ENCODE measurements at places on chromosomes 5 and 9. TPM values are rescaled to one million over a fixed set of nuclear protein-coding genes. Genes with fewer than 3 reads are reported as not detected.
A peak's percentile ranks its signal among the peaks of the same experiment; 100 is the strongest.

GRCh38 chr5:146205499-146206202 is 2.2 kb downstream of the RBM27 start:
- H3K4me1 ChIP-seq: peaks cover 8% of the 10 kb centered on the region
- H3K36me3 ChIP-seq: no peaks in the 10 kb centered on the region
- H3K27me3 ChIP-seq: no peaks in the 10 kb centered on the region
- H3K27ac ChIP-seq: peak overlapping the region; percentile 58

DNA sequence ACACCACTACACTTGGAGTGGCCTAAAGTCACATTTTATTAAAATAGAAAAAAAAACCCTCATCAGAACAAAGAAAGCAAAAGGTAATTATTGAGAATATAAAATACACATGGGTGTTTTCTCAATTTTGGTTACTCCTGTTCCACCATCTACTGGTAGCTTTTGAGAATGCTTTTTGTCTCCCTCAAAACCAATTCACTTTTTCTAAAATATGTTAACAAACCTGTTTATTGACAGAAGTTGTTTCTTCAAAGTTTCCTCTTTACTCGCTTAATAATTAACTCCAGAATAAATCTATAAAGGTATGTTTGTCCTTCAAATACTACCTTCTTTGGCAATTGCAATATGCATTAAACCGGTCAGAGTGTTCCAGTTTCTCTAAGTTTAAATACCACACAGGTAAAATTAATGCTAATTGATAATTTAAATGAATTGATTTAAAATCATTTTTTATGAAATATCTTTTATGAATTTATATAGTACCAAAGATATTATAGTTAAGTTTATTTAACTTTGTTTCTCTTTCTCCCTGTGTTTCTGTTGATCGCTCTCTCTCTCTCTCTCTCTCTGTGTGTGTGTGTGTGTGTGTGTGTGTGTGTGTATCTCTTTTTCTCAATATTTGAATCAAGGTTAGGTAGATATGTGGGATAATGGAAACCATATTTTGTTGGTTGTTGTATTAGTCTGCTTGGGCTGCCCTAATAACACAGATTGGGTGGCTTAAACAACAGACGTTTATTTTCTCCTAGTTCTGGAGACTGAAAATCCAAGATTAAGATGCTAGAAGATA is 487.4 kb downstream of the PRDM9 start:
- DNase-seq: no peak
- no peaks in the 10 kb centered on the region for H3K36me3 ChIP-seq
- no peak overlapping the region for H3K4me3 ChIP-seq
- H3K27me3 ChIP-seq: no peaks in the 10 kb centered on the region

DNA sequence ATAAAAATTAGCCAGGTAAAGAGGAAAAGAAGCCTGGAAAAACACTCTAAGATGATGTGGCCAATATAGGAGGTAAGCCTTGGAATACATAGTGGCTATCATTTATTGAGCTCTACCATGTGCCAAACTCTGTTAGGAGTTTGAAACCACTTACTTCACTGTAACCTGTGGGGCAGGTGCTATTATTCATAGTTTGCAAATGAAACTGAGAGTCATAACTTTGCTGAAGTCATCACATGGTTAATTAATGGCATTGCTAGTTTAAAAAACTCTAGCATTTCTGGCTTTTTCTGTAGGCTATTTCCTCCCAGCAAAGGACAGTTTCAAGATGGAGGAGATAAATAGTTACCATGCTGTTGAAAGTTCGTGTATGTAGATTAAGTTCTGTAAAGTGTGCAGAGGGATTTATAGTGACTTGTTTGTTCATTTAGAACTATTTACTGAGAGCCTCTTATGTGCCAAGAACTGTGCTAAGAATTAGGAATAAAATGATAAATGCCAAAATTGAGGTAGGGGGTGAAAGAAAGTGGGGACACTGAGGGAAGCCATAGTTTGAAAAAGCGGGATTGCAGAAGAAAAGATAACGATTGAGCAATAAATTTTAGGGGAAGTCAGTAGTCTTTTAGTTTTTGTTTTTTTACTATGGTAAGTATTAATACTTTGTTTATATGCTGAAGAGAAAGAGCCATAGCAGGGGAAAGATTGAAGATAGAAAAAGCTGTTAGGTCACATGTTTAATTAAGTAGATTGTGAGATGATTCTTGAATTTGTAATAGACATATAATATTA is 57.2 kb downstream of the WDR70 start:
- H3K36me3 ChIP-seq: no peaks in the 10 kb centered on the region
- no peaks in the 10 kb centered on the region for H3K27me3 ChIP-seq
- H3K27ac ChIP-seq: no peak overlapping the region
- H3K4me1 ChIP-seq: no peaks in the 10 kb centered on the region

DNA sequence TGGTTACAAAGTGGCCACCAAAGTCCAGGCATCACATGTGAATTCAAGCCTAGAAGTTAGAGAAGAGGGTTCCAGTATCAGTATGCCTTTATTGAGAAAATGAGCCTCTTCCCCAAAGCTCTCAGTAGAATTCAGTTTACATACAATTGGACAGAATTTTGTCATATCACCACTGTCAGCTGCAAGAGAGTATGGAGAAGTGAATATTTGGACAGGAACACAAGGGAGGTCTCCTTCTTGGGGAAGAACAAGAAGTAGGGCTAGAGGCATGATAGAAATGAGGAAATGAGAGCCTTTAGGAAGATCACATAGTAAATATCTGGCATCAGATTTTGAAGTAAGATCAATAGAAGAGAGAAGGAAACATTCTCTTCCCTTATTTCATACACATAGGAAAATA is 27.8 kb upstream of the VLDLR start:
- no peaks in the 10 kb centered on the region for H3K27me3 ChIP-seq
- DNase-seq: no peak
- H3K27ac ChIP-seq: no peak overlapping the region
- no peaks in the 10 kb centered on the region for H3K4me1 ChIP-seq
- H3K36me3 ChIP-seq: no peaks in the 10 kb centered on the region
- no peak overlapping the region for H3K4me3 ChIP-seq

GRCh38 chr9:86246752-86247161 is 12.7 kb downstream of the C9orf153 start:
- DNase-seq: peak; percentile 80
- no peaks in the 10 kb centered on the region for H3K27me3 ChIP-seq
- no peaks in the 10 kb centered on the region for H3K4me1 ChIP-seq
- no peak overlapping the region for H3K27ac ChIP-seq
- H3K36me3 ChIP-seq: no peaks in the 10 kb centered on the region

GRCh38 chr9:81559709-81560108 is 129.6 kb downstream of the TLE1 start:
- H3K27me3 ChIP-seq: no peaks in the 10 kb centered on the region
- H3K4me1 ChIP-seq: no peaks in the 10 kb centered on the region
- no peaks in the 10 kb centered on the region for H3K36me3 ChIP-seq
- H3K27ac ChIP-seq: no peak overlapping the region

GRCh38 chr9:109143881-109144562 is 23.0 kb downstream of the FRRS1L start:
- H3K27ac ChIP-seq: no peak overlapping the region
- peak; percentile 23 for DNase-seq
- H3K36me3 ChIP-seq: no peaks in the 10 kb centered on the region
- H3K4me3 ChIP-seq: no peak overlapping the region
- H3K4me1 ChIP-seq: no peaks in the 10 kb centered on the region

DNA sequence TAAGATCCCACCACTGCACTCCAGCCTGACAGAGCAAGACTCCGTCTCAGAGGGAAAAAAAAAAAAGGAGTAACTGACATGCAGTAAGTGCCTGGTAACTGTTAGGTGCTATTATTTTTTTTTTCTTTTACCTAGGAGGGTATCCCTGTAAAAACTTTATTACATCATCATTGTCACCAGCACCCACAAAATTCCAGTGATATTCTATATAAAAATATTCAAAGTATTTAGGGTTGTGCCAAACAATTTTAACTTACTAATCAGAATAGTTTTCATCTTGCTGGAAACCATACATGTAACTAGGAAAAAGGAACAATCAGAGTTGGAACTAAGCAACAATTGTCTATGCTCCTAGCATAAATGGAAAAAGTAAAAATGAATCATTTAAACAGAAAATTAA is 112.4 kb downstream of the SSBP2 start:
- no peak overlapping the region for H3K4me3 ChIP-seq
- H3K4me1 ChIP-seq: peaks cover 2% of the 10 kb centered on the region
- no peaks in the 10 kb centered on the region for H3K27me3 ChIP-seq
- no peak for DNase-seq

- no peak overlapping the region for H3K27ac ChIP-seq
- DNase-seq: no peak
- no peak overlapping the region for H3K4me3 ChIP-seq
Measured at GRCh38 chr5:81408496-81408895, 14.6 kb upstream of the ACOT12 start.

DNA sequence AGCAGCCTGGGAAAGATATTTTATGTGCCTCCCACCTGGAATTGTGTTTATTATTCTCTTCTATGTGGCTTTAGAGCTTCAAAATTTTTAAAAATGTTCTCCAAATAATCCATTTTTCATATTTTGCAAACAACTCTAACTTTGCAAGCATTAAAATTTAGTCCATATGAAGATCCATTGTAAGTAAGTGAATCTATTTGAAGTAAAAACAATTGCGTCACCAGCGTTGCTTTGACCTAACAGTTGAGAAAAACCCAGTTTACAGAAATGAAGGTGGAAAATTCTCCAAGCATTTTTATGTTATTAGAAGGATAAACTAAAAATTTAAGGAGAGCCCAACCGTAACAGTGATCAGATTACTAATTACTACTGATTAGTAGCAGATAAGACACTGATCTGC is 38.9 kb upstream of the TLX3 start:
- no peak for DNase-seq
- H3K36me3 ChIP-seq: no peaks in the 10 kb centered on the region
- no peak overlapping the region for H3K27ac ChIP-seq
- no peaks in the 10 kb centered on the region for H3K27me3 ChIP-seq
- H3K4me3 ChIP-seq: no peak overlapping the region

DNA sequence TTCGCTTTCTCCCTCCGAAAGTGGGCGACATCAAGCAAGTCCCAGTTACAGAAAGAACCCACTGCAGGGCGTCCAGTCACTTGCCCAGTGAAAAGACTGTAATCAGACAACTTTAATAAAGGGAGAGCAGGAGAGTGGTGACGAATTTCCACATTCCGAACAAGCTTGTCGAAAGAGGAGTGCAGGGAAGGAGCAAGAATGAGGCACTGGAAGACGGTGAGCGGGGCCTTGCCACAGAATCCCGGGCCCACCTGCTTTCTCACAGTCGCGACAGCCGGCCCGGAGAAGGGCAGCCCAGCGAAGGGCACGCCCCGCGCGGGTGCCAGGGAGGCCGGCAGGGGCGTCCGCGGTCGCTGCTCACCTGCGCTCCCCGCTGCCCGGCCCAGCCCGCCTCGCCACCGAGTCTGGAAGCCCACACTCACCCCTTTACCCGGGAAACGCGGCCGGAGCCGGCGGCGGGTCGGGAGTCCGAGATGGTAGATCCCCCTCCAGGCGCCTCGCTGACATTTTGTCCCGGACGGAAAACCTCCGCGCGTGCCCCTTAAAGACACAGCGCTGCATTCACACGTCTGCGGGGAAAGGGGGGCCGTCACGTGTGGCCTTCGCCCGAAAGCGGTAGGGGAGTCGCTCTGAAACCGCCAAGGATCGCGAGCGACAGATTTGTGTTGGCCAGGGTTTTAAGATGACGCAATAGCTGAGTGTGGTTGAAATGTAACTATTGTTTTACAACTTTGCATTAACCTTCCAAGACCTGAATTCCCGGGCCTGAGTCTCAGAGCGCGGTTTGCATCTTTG is at the start of gene ZBED3:
TSS of gene ZBED3 (minus strand) at position 597 of the 795 bp plus-strand sequence. CDS start 9,407 bp downstream, outside the sequence.
- 0 out of 2 replicates have a peak, but pooled peaks cover 3% of the 10 kb centered on the region for H3K4me1 ChIP-seq
- H3K27ac ChIP-seq: peak within 1 kb of the TSS; percentile 62
- H3K27me3 ChIP-seq: no peaks in the 10 kb centered on the region
- H3K4me3 ChIP-seq: peak within 1 kb of the TSS; percentile 75
- no peaks in the 10 kb centered on the region for H3K36me3 ChIP-seq

DNA sequence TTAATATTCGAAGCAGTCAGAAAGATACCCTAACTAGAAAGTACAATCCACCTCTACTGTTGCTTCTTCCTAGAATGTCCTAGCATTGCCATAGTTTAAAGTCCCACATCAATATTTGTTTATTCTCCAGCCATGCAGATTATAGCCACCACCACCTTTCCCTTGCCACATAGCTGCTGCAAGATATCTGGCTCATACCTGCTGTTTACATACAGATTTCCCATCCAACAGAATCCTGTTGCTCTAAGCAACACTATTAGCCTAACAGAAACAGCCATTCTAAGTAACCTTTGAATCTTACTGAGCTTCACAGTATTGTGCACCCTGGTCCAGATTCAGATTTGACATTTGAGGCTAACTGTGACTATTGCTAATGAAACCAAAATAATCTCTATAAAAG is 45.6 kb downstream of the GNAQ start:
- no peaks in the 10 kb centered on the region for H3K36me3 ChIP-seq
- H3K4me3 ChIP-seq: no peak overlapping the region
- H3K27me3 ChIP-seq: no peaks in the 10 kb centered on the region
- no peaks in the 10 kb centered on the region for H3K4me1 ChIP-seq
- no peak for DNase-seq
- no peak overlapping the region for H3K27ac ChIP-seq

DNA sequence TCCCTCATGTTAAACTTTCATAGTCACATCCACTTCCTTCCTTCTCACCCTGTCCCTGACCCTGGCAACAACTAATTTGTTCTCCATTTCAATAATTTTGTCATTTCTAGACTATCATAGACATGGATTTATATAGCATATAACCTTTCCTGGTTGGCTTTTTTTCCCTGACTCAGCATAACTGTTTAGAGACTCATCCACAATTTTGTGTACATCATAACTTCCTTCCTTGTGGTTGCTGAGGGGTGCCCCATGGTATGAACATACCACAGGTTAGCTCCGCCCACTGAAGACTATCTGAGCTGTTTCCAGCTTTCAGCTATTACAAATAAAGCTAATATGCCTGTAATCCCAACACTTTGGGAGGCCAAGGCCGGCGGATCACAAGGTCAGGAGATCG is 137.3 kb downstream of the PHF2 start:
- DNase-seq: no peak
- no peak overlapping the region for H3K27ac ChIP-seq
- no peaks in the 10 kb centered on the region for H3K4me1 ChIP-seq
- H3K4me3 ChIP-seq: no peak overlapping the region
- no peaks in the 10 kb centered on the region for H3K27me3 ChIP-seq

RORB gene
- not detected for total RNA-seq

ADGRV1 gene
- total RNA-seq: 0.72 TPM

ACSL6 gene
- total RNA-seq: 0.05 TPM

PCDHGB1 gene
- total RNA-seq: 0.16 TPM

IL33 gene
- total RNA-seq: not detected

CIZ1 gene
- 90.3 TPM for total RNA-seq

SCGB3A2 gene
- total RNA-seq: not detected

TRAF1 gene
- 163 TPM for total RNA-seq

All from GM12878 (cell line).